Pons (tissue), 1 donor: ENCODE measurements at places on chromosomes 5 and 9.

GRCh38 chr9:5834214-5834613 lies 1.3 kb upstream of the ERMP1 start:
- no peak for DNase-seq

DNA sequence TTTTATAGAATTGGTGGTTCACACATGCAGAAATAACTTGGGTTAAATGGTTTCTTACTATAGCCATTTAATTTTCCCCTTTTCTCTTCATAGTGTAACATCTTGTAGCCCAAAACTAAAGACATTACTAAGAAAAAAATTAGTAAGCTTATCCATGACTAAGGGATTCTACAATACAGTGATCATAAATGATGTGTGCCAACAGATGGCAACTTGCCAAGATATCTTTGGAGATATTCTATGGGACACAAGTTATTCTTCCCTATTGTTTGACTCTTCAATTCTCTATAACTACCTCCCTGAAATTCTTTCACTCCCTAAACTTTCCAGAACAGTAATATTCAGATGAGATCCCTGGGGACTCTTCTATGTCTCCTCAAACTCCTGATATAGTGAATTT lies 580.6 kb downstream of the PTPRD start:
- no peak for DNase-seq

GRCh38 chr5:66002415-66002814 lies 76.0 kb downstream of the ERBIN start:
- no peak for DNase-seq

DNA sequence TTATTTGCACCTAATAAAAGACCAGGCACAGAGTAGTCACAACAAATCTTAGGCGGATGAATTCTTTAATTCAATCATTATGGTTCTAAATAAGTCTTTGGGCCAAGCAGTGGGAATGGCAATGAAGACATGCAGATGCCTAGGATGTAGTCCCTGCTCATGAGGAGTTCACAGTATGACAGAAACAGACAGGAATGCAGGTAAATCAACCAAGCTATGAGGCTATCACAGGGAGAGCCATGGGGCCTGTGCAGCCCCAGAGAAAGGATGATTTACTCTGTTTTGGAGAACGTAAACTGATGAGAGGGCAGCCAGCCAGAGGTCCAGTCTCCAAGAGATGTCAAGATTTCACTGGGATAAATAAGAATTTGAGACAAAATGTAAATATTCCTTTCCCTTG lies 129.4 kb downstream of the TRIM32 start:
- no peak for DNase-seq

DNA sequence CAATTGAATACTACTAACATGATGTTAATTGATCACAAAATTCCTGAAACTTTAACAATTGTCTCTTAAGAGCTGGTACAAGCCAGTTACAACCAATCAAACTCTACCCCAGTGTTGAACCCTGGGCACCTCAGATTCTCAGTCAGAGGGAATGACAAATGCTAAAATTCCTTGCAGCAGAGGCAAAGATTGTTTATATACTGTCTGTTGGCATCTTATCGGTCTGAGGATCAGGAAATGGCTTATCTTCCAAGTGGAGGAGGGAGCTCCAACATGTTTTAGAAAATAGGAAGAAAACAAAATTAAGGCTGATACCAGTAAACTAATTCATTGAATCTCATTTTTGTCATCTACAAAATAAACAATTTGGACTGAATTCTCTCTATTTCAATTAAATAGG lies 527.8 kb upstream of the ZNF608 start:
- no peak for DNase-seq

GRCh38 chr5:24073107-24073506 lies 565.7 kb downstream of the PRDM9 start:
- DNase-seq: no peak

DNA sequence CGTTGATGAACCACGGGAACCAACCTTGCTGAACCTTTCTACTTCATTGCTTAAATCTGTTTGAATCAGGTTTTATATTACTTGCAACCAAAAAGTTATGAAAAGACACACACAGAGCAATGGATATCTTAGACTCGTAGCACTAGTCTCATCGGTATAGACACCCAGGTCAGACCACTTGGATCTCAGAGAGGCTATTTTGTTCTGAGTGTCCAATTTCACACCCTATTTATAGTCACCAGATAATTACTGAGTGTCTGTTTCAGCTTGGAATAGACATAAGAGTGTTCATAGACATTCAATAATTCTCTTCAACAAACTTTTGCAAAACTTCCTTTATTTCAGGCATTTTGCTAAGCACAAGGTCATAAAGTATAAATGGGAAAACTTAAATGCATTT lies 145.4 kb upstream of the EGFLAM start:
- no peak for DNase-seq

DNA sequence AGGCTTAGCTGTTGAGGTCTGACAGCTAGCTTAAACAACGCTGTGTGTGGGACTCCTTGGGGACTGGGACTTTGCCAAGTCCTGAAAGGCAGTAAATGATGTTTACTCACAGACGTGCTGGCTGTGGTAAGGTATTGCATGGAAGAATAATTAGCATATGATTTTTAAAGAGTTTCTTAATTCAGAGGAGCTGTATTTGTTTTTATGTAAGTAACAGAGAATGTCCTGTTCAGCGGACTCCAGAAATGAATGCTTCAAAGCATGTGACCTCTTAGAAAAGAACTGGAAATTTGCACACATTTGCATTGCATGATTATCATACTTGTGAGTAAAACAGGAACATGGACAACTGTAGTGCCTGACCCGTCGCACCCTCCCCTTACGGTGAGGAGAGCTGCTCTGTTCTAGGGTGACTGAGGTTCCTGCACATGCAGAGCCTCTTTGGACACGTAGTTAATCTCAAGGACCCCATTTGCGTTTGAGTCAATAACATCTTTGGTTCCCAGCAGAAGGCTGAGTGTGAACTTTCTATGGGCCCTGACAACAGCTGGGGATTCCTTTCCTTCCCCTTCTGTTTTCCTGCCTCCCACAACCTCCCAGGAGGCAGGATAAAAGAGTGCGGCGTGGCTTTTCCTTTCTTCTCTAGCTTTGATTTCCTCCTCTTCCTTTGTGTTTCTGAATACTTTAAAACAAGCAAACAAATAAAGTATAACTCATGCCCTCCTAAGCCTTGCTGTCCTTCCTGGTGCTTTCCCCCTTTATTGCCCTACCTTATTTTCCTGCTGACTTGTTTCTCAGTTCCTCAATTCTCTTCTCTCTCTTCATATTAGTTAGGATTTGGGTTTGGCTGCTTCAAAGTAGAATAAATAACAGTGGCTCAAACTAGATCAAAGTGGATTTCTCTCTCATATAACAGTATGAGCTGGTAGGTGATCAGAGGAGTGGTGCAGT lies 157.2 kb upstream of the CD180 start:
- DNase-seq: peak; percentile 44

- no peak for DNase-seq
Observed at GRCh38 chr5:78727786-78728761, 79.5 kb upstream of the LHFPL2 start.
